ENCODE measurements at places on chromosomes 4 and X.

GRCh38 chr4:179095585-179096221, 1653.5 kb upstream of the AGA start:
- DNase-seq, result no peak

DNA sequence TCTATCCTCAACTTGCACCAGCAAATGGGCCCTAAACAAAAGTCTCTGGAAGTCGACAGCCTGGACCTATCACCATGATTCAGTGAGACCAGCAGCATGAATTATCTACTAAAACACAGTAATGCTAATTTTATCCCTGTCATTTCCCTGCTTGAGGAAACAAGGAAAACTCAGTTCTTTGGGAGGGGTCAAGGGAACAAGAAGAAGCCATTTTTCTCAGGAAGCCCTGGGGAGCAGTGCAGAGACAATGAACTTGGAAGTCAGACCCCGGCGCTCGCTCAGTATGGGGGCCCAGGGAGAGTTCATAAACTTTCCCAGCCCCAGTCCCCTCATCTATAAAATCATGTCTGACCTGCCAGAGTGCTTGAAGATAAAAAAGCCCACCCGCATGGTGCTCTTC, 50.4 kb downstream of the DCTD start:
- no peak for DNase-seq

DNA sequence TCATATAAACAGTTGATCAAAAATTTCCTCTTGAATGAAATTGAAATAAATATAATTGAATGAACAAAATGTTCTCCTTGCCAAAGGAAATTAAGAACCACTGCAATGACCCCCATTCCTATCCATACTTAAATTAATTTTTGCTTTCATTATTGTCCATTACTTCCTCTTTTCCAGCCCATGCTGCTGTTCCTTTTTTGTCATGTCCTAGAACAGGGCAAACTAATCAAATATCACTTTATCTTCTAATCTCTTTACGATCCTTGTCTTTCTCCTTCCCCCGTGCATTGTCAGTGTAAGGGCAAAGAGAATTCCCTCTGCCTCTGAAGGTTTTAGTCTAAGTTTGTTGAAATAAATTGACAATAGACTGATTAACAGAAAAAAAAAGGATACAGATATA, 203.0 kb downstream of the CENPC start:
- no peak for DNase-seq

DNA sequence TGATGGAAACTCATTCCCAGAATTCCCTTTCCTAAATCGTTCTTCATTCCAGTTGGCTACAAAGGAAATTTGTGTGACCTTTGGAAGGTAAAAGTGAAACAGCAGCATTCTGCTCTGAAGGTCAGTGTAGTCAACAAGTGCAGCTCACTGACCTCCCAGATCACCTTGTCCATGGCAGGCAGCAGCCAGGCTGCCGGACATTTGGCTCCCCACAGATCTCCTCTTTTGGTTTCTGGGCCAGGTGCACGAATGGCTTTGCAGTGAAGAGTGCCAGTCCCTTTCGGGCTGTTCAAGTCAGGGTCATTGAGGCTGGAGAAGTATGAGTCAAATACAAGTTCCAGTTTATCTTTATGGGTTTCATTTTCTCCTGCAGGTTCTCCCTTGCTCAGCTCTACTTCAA, 14.3 kb downstream of the GPRIN3 start:
- no peak for DNase-seq

- DNase-seq, result no peak
These were observed 105.4 kb downstream of the DDIT4L start for GRCh38 chr4:100084892-100085291.

DNA sequence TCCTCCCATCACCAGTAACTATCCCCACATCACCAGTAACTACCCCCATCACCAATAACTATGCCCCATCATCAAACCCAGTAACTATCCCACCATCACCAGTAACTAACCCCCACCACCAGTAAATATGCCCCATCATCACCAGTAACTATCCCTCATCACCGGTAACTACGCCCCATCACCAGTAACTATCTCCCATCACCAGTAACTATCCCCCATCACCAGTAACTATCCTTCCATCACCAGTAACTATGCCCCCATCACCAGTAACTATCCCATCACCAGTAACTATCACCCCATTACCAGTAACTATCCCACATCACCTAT, 2.9 kb downstream of the ASMTL start:
- no peak for DNase-seq

DNA sequence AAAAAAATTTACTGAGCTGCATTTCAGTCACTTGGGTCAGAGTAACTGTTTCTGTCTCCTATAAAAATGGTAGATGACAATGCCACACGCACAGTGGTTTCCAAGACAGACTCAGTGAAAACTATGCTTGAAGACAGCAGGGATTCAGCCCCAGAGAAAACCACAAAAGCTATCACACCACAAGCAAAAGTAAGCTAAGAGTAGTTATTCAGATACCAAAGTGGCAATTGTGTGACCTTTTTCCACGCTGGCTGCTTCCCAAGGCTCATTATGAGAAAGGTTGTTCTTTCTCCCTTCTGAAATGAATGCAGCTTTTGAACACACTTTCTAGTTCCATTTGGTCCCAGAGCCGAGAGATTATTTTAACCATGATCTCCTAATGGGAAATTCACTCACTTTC, 46.4 kb upstream of the GPM6B start:
- no peak for DNase-seq

- DNase-seq, result peak; percentile 61
These were observed 125.7 kb upstream of the NAP1L5 start for GRCh38 chr4:88823058-88823919.

GRCh38 chr4:117783716-117784115, 250.6 kb upstream of the NDST3 start:
- DNase-seq, result no peak

- DNase-seq, result no peak
These were observed 640.1 kb downstream of the ARAP2 start for GRCh38 chr4:35604252-35604651.

DNA sequence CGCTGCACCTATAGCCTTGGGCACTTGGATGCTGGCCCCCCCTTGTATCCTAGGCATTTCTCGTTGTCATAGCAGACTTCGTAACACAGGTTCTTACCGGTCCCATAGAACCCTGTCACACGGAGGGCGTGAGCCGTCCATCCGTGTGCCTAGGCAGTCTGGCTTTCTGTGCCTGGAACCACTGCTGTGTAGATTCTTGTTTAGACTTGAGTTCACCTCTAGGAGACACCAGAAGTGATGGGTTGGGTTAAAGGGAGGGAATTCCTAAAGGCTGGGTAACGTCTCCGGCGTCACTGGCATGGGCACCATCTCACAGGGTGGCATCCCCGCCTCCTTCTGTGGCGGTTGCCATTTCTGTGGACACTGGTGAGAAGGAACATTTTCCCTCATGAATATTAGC, 13.5 kb upstream of the NKX1-1 start:
- DNase-seq, result no peak

GRCh38 chrX:110281377-110281776, 36.5 kb downstream of the AMMECR1 start:
- DNase-seq, result no peak

- no peak for DNase-seq
These were observed 94.4 kb downstream of the IL15 start for GRCh38 chr4:141730805-141731204.

DNA sequence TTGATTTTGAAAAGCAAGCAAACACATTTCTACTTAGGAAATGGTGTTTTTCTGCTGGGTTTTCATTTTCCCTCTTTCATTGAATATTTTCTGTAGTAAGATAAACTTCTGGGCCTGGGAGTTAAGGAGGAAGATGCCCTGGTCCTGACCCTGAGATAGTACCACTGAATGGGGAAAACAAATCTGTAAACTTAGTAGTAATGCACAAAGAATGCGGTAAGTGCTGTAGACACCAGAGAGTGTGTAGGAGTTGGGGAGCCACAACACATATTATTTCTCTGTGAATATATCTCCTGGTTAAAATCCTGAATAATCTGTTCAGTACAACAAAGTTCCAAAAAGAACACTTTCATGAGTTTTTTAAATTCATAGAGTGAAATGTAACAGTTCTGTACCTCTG, 178.3 kb downstream of the MAPK10 start:
- DNase-seq, result no peak

DNA sequence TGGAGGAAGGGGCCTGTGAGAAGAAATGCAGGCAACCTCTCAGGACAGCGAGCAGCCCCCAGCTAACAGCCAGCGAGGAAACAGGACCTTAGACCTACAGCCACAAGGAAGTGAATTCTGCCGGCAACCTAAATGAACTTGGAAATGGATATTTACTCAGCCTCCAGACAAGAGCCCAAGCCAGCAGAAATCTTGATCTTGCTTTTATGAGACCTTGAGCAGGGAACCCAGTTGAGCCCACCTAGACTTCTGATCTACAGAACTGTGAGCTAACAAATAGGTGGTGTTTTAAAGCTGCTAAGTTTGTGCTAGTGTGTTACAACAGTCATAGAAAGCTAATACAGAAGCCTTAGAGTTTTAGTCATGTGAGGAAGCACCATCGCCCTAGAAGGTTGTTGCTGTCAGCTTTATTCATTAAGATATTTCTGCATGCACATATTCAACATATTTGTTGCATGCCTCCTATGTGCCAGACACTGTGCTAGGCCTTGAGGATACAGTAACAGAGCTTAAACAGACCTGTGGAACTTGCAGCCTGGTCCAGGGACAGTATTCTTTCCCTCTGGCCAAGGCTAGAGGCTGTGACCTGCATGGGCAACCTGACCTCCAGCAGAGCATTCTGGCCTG, 50.3 kb downstream of the NALF2 start:
- no peak for DNase-seq

DNA sequence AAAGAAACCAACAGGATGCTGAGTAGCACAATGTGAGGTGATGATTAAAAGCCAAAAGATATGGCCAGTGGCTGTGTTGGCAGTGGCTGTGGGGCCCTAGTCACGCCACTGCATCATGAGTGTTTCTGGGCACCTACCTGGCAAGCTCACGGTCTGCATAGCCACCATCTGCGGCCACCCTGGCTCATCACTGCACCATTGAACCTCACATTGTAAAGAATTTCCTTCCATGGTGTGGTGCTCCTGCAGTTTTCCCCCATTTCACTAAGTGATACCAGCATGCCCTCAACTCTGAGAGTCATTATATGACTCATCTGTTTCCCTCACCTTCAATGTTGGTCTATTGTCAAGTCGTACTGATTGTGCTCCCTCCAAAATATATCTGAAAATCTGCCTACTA, 45.5 kb upstream of the CLNK start:
- no peak for DNase-seq

DNA sequence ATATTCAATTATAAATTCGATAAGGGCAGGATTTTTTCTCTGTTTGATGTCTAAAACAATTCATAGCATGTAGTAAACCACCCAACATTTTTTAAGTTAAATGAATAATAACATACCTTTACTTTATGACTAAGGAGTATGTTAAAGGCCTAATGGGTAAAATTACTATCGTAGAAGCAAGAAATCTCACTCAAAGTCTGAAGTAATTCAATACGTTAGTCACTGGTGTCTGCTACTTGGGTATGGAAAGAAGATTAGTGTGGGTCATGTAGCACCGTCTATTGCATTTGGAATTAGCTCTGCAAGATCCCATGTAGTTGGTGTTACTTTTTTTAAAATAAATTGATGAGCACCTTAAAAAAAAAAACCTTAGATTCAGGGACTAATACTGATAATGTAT, 374.5 kb downstream of the GRID2 start:
- DNase-seq, result no peak

GRCh38 chr4:70062000-70062399, 11.8 kb downstream of the HTN1 start:
- no peak for DNase-seq

- DNase-seq, result no peak
These were observed 115.5 kb upstream of the MYOZ2 start for GRCh38 chr4:119020158-119020557.

Data from activated T-cell treated with anti-CD3 and anti-CD28 coated beads, Interleukin-2, amount 50 U/mL, for 1 hour (primary cell).